ENCODE measurements at places on chromosomes 3 and 15.

- DNase-seq: no peak
Observed at GRCh38 chr3:185986198-185986777, 48.5 kb upstream of the TRA2B start.

GRCh38 chr15:61997786-61998185 lies 62.5 kb downstream of the VPS13C start:
- no peak for DNase-seq

DNA sequence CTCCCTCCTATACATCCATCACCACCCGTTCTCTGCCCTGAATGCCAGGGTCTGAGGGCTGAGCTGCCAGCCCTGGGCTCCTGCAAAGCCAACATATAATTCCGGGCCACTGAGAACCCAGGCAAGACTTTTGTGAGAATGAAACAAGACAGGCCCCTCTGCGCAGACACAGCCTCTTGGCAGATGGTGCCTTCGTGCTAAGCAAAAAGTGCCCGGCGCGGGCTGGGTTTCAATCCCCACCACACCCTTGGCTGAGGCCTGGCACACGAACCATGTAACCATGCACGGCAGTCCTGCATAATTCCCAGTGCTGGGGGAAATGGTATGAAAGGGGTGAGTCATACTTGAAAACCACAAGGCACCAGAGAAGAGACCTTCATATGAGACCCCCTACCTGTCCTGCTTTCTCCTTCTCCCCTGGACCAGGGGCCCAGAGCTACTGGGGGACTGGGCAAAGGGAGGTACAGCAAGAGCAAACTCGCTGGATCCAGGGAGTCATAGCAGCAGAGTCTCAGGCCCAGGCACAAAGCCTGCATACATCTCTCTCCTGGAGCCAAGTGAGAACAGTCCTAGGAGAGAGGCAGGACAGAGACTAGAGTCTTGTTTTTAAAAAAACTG lies 26.1 kb upstream of the LOXL1 start:
- DNase-seq: no peak

- DNase-seq: peak; percentile 74
Observed at GRCh38 chr3:49703443-49703927, 14.1 kb downstream of the RNF123 start.

- no peak for DNase-seq
Observed at GRCh38 chr3:161989012-161989411, 492.4 kb downstream of the OTOL1 start.

DNA sequence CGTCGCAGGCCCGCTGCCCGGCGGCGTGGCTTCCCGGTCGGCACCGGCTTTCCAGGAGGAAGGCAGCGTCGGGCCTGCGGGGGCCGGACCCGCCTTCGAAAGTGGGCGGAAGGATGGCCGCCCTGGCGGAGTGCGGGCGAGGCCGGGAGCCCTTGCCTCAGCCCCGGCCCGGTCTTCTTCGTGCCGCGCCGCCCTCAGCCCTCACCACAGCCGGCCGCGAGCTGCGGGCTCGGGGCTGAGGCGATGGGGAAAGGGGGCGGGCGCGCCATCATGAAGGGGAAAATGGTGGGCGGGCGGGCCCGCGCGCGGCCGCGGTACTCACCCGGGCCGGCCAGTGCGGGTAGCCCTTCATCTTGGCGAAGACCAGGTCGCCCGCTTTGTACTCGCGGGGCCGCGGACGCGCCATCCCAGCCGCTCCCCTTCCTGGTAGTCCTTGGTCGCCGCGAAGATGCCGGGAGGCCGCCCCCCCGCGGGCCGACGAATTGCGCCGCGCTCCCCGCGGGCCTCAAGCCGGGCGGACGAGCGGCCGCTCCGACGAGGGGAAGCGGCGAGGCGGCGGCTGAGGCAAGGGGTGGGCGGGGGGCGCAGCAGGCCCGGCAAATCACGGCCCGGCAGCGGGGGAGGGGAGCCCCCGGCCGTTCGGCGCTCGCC lies 489 bp downstream of the HDGFL3 start:
- DNase-seq: no peak

GRCh38 chr15:88071141-88071540 lies 185.4 kb downstream of the NTRK3 start:
- DNase-seq: no peak

DNA sequence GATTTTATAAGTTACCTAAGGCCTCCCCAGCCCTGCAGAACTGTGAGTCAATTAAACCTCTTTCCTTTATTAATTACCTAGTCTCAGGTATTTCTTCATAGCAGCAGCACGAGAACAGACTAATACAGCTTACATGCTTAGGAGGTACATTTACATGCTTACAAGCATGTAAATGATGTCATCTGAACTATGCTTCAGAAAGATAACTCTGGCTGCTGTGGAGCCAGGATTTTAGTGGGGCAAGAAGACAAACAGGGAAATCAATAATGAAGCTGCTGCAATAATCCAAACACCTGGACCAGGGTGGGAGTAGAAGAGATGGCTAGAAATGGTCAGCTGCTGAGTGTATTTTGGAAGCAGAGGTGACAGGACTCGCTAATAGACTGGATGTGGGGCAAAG lies 9.6 kb downstream of the NDUFAF1 start:
- DNase-seq: no peak

GRCh38 chr3:126356373-126357264 lies 589 bp downstream of the KLF15 start:
- DNase-seq: no peak

DNA sequence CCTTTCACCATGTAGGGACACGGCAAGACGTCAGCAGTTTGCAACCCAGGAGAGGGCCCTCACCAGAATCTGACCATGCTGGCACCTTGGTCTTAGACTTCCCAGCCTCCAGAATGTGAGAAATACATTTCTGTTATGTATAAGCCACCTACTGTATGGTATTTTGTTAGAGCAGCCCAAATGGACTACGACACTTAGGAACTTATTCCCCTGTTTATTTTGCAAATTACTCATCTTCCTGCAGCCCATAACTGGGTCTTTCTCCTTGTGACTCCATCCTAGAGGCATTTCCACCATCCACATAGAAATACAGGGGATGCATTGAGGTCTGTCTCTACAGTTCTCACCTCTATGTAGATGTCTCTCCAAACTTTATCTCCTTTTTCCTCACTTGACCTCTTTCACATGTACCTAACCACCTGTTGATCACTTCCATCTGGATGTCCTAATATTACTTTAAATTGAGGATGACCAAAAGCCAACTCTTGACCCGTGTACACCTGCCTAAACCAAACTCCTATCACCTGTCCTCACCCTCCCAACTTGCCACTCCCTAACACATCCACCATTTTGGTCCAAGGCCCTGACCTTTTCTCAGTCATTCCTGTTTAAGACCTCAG lies 406.0 kb upstream of the WNT5A start:
- DNase-seq: no peak

GRCh38 chr15:28262438-28262837 lies 59.5 kb downstream of the HERC2 start:
- no peak for DNase-seq

- no peak for DNase-seq
Observed at GRCh38 chr3:144590854-144591253, 619.2 kb downstream of the DIPK2A start.
